ENCODE measurements at places on chromosomes 1 and 21.

- no peak for DNase-seq
Measured at GRCh38 chr1:3000214-3000613, 21.1 kb upstream of the ACTRT2 start.

- peak; percentile 54 for DNase-seq
Measured at GRCh38 chr1:150009604-150010392, 728 bp downstream of the OTUD7B start.

GRCh38 chr1:22363403-22364325 is 88.0 kb upstream of the ZBTB40 start:
- no peak for DNase-seq

- DNase-seq, result peak; percentile 39
Measured at GRCh38 chr21:35529171-35529863, 480.2 kb upstream of the RUNX1 start.

DNA sequence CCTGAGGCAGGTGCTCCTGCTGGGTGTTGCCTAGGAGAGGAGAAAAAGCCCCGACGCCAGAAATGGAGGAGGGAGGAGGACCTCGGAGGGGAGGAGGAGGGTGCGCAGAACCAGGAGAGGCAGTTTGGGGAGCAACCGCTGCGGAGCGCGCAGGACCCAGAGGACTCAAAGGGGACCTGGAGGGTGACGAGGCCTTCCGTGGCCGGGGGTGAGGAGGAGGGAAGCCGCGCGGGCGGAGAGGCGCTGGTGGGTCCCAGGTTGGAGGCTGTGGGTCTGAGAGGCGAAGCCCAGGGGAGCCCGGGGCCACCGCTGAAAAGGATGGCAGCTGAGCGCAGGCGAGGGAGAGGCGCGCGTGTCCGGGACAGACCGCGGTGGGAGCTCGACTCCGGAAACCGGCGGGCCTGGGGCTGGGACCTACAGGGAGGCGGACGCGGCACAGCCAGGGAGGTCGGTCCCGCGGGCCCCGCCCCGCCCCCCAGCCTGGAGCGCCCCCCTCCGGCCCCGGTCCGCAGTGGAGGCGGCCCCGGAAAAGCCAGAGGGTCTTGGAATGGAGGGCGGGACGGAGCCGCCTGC is 15.1 kb downstream of the RNF223 start:
- peak; percentile 43 for DNase-seq

- DNase-seq, result no peak
Measured at GRCh38 chr1:157448636-157449035, 103.7 kb downstream of the FCRL5 start.

GRCh38 chr21:33937146-33937545 is 21.5 kb upstream of the ATP5PO start:
- peak; percentile 29 for DNase-seq
